Uterus (tissue), 4 donors: ENCODE measurements at places on chromosomes 7 and 10. TPM values are rescaled to one million over a fixed set of nuclear protein-coding genes. Genes with fewer than 3 reads are reported as not detected.
A peak's percentile ranks its signal among the peaks of the same experiment; 100 is the strongest.

Gene GJD4
- not detected for total RNA-seq

- no peaks in the 10 kb centered on the region for H3K4me1 ChIP-seq
- H3K27ac ChIP-seq, result no peak overlapping the region
- DNase-seq, result peak; percentile 38
- no peaks in the 10 kb centered on the region for H3K36me3 ChIP-seq
These were observed 169.7 kb upstream of the PHYHIPL start for GRCh38 chr10:59006511-59007306.

DNA sequence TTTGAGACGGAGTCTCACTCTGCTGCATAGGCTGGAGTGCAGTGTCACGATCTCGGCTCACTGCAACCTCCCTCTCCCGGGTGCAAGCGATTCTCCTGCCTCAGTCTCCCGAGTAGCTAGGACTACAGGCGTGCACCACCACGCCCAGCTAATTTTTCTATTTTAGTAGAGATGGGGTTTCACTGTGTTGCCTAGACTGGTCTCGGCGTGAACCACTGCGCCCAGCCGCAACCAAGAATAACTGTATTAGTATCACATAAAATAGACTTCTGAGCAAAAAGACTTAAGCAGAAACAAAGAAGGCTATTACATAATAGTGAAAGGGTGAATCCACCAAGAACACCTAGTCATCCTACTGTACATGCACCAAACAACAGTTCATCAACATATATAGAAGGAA is 67.6 kb upstream of the TFEC start:
- no peak overlapping the region for H3K27ac ChIP-seq
- no peak overlapping the region for H3K4me3 ChIP-seq
- DNase-seq, result no peak

Gene GRK5
- 11.6 TPM for total RNA-seq

DNA sequence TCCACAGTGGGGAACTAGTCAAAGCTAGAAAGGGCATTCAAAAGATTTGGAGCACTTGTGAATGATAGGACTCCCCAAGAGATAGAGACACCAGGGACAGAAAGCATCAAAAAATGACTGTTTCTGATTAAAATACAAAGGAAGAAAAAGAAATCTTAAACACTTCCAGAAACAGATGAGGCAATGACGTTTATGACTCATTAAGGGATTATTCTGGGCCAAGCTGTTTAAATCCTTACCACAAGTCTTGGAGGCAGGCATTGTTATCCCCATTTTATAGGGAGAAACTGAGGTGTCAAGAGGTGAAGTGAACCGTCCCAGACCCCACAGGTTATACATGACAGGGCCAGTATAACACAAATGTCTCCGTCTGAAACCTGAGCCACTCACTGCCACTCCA is 68.3 kb upstream of the AMPH start:
- H3K36me3 ChIP-seq, result no peaks in the 10 kb centered on the region
- H3K27me3 ChIP-seq, result no peaks in the 10 kb centered on the region
- no peak overlapping the region for H3K27ac ChIP-seq
- H3K4me3 ChIP-seq, result no peak overlapping the region

Gene RBP4
- total RNA-seq, result not detected

Gene PNLIPRP2
- total RNA-seq, result not detected

GRCh38 chr10:105643660-105644059 is 1002.6 kb downstream of the SORCS3 start:
- no peaks in the 10 kb centered on the region for H3K36me3 ChIP-seq
- no peak overlapping the region for H3K4me3 ChIP-seq
- no peaks in the 10 kb centered on the region for H3K27me3 ChIP-seq

GRCh38 chr7:80677629-80678028 is 39.2 kb downstream of the CD36 start:
- H3K4me3 ChIP-seq, result no peak overlapping the region
- no peaks in the 10 kb centered on the region for H3K27me3 ChIP-seq
- no peak for DNase-seq
- no peak overlapping the region for H3K27ac ChIP-seq

- no peaks in the 10 kb centered on the region for H3K4me1 ChIP-seq
- no peak for DNase-seq
- no peaks in the 10 kb centered on the region for H3K36me3 ChIP-seq
- no peak overlapping the region for H3K4me3 ChIP-seq
These were observed 235.2 kb upstream of the NRP1 start for GRCh38 chr10:33569702-33570101.

DNA sequence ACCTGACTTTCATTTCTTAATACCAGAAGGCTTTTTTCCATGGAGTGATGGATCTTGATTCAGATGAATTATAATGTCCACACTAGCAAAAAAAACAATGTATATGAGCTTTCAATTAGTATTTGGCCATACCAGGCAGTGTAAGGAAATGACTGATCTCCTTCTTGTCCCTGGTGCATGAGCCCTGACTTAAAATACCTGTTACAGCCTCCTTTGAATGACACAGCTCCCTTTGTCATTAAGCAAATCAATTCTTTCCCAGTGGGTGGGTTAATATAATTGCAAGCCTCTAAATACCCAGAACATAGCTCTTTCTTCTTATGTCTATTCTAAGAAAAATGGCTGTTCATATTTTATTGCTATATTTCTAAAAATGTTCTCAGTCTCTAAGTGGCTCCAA is 164.7 kb downstream of the C1GALT1 start:
- H3K27ac ChIP-seq, result no peak overlapping the region
- no peaks in the 10 kb centered on the region for H3K4me1 ChIP-seq
- no peak overlapping the region for H3K4me3 ChIP-seq
- no peak for DNase-seq
- H3K27me3 ChIP-seq, result no peaks in the 10 kb centered on the region

Gene PLXDC2
- total RNA-seq, result 52.9 TPM

Gene SLC29A4
- total RNA-seq, result 5.0 TPM

- no peaks in the 10 kb centered on the region for H3K4me1 ChIP-seq
- H3K4me3 ChIP-seq, result no peak overlapping the region
- H3K36me3 ChIP-seq, result no peaks in the 10 kb centered on the region
These were observed 35.0 kb downstream of the RAMP3 start for GRCh38 chr7:45192621-45193041.

- H3K36me3 ChIP-seq, result no peaks in the 10 kb centered on the region
- H3K4me3 ChIP-seq, result no peak overlapping the region
- no peaks in the 10 kb centered on the region for H3K27me3 ChIP-seq
- no peak overlapping the region for H3K27ac ChIP-seq
These were observed 415.1 kb downstream of the THSD7A start for GRCh38 chr7:11416641-11417458.

- no peaks in the 10 kb centered on the region for H3K27me3 ChIP-seq
- H3K4me1 ChIP-seq, result peaks cover 5% of the 10 kb centered on the region
- DNase-seq, result no peak
- H3K36me3 ChIP-seq, result no peaks in the 10 kb centered on the region
These were observed 76.3 kb upstream of the MRLN start for GRCh38 chr10:59829601-59830000.

Gene CDNF
- not detected for total RNA-seq

GRCh38 chr10:102713539-102713813 is 721 bp downstream of the ARL3 start:
- no peak for DNase-seq
- H3K4me3 ChIP-seq, result peak overlapping the region; percentile 64
- no peaks in the 10 kb centered on the region for H3K36me3 ChIP-seq
